ENCODE measurements at places on chromosomes 12 and 14. TPM values are rescaled to one million over a fixed set of nuclear protein-coding genes. Genes with fewer than 3 reads are reported as not detected.

SLC25A21 gene
- 1.4 TPM for total RNA-seq

NKX2-1 gene
- total RNA-seq = not detected

DNA sequence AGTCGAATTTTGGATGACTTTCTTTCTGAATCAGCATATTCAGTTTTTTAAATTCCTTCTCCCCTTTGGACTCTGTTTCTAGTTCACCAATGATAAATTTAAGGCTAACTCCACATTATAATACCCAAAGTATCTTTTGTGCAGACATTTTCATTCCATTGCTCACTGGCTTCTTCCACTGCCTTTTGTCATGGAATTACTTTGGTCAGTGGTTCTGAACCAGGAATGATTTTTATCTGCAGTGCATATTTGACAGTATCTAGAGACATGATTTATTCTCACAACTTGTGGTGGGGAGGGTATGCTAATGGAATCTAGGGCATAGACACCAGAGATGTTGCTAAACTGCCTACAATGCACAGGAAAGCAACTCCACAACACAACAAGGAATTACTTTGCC lies 234.4 kb upstream of the PRKD1 start:
- DNase-seq = no peak

- no peak for DNase-seq
Measured at GRCh38 chr12:14367040-14367661, 1.7 kb downstream of the ATF7IP start.

GRCh38 chr12:9335867-9336266 lies 127.7 kb upstream of the PZP start:
- no peak for DNase-seq

DNA sequence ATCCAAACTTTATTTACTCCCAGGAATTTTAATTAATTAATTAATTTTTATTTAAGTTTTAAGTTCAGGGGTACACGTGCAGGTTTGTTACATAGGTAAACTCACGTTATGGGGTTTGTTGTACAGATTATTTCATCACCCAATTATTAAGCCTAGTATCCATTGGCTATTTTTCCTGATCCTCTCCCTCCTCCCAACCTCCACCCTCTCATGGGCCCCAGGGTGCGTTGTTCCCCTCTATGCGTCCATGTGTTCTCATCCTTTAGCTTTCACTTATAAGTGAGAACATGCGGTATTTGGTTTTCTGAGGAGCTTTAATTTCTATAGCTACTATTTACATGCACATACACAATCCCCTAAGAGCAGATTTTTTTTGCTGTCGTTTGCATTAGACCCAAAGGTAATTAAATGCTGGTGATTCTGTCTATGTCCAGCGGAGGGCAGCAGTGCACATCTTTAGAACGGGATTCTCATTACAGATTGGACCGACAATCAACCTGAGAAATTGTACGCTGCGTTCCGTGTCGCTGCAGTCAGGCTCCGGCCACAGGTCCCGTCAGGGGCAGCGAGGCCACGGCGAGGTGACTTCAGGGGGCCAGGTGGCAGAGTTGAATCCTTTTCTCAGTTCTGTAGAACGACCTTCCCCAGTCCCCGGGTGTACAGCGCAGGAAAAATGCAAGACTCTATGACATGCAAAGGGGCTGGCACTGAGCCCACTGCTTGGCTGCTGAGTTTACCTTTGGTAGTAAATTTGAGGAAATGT lies 11.6 kb downstream of the TMEM30B start:
- peak; percentile 81 for DNase-seq

- no peak for DNase-seq
Measured at GRCh38 chr14:102943979-102944378, 21.5 kb downstream of the AMN start.

GRCh38 chr12:100101000-100101399 lies 41.7 kb downstream of the BLTP3B start:
- DNase-seq = no peak

DNA sequence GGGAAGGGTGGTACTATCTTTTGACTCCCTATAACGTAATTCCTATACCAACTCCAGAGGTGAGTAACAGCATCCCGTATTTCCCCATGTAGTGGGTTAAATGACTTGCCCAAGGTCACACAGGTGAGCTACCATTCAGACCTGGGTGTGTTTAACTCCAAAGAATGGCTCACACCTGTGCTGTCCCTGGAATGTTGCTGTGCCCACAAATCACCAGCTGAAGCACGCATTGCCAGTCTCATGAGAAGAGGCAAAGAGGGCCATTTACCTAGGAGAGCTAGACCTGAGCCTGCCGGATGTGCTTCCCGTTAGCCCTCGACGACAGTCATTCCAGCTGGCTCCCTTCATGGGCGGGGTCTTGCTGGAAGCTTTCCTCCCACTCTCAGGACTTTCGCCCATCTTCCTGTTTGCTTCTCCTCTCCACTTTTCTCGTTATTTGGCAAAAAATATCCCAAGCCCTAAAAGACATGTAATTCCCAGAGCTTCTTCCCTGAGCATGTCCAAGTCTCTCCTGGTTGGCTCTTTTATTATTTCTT lies 106.6 kb upstream of the VASH1 start:
- DNase-seq = no peak
